ENCODE measurements at places on chromosomes 1 and 21.

DNA sequence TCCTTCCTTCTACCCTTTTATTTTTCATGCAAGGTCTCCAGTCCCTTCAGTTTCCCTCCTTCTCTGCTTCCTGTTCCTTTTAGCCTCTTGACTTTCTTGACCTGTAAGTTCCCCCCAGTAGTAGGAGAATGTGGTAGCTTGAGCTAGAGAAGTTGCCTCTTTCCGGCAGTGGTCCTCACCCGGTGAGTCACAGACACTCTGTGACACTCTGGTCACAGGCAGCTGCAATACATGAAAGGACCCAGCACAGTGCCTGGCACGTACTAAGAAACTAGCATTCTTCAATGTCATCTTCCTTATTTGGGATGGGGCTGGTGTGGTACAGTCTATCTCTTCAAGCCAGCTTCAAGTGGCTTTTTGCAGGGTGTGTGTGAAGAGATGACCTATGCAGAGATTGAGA lies 16.0 kb downstream of the PFKFB2 start:
- no peak for DNase-seq

- DNase-seq, result no peak
These were observed 14.7 kb upstream of the RGS2 start for GRCh38 chr1:192793983-192794767.

DNA sequence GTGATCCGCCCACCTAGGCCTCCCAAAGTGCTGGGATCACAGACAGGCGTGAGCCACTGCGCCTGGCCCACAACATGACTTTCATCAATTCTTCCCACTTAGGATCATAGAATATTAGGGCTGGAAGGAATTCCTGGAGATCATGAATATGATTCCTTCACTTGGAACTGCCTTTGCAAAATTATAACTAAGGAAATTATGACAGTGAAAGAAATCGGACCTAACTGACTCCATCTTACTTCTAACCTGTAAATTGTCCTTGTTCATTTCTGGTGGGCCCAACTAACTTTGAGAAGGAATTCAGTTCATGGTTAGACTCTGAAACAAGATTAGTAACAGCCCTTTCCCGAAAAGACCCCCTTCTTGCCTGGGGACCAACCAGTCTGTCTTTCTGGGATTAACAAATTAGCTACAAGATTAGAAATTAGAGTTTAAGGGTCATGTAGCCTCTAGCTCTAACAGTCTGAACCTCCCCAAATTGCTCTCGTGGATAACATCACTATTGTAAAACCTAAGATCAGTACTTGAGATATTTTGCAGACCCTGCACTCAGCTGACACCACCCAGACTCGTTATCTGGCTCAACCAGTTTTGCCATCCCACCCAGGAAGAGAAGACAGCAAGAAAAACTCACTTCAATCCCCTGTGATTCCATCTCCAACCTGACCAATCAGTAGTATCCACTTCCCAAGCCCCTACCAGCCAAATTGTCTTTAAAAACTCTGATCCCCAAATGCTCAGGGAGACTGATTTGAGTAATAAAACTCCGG lies 14.7 kb downstream of the ZBTB8OS start:
- no peak for DNase-seq

GRCh38 chr1:216907100-216907499 lies 183.9 kb upstream of the ESRRG start:
- no peak for DNase-seq

DNA sequence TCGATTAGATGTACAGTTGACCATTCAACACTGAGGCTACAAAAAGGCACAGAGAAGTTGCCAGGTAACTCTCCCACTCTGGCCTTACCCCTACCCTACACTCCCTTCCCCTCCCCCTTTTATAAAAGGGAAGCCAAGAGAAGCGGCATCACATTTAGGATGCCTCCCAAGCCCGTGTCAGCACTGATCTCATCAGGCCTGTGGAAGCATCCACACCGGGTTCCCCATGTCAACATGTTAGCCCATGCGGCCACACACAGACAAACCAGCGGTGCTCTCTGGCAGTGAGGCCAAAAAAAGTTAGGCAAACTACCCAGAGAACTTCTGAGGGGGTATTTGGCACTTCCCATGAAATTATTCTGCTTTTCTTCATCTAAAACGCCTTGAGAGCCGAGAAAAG lies 29.9 kb downstream of the BCAR3 start:
- no peak for DNase-seq

- DNase-seq, result no peak
These were observed 20.4 kb downstream of the FGGY start for GRCh38 chr1:59317343-59317742.

DNA sequence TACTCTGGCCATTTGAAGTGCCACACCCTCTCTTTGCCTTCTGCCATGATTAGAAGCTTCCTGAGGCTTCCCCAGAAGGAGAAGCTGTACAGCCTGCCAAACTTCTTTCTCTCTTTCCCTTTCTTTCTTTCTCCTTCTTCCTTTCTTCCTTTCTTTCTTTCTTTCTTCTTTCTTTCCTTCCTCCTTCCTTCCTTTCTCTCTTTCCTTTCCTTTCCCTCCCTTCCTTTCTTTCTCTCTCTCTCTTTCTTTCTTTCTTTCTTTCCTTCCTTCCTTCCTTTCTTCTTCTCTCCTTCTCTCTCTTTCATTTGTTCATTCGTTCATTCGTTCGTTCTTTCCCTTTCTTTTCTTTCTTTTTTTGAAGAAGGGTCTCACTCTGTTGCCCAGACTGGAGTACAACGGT lies 931.0 kb downstream of the TTLL7 start:
- DNase-seq, result no peak

DNA sequence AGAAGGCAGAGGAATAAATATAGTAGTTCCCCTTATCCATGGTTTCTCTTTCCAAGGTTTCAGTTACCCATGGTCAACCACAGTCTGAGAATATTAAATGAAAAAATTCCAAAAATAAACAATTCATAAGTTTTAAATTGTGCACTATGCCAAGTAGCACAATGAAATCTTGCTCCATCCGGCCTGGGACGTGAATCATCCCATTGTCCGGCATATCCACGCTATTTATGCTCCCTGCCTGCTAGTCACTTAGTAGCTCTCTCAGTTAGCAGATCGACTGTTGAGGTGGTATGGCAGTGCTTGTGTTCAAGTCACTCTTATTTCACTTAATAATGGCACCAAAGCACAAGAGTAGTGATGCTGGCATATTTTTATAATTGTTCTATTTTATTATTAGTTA lies 58.6 kb upstream of the ARHGAP29 start:
- DNase-seq, result peak; percentile 63

- DNase-seq, result no peak
These were observed 20.4 kb upstream of the SCAF4 start for GRCh38 chr21:31752352-31752751.

DNA sequence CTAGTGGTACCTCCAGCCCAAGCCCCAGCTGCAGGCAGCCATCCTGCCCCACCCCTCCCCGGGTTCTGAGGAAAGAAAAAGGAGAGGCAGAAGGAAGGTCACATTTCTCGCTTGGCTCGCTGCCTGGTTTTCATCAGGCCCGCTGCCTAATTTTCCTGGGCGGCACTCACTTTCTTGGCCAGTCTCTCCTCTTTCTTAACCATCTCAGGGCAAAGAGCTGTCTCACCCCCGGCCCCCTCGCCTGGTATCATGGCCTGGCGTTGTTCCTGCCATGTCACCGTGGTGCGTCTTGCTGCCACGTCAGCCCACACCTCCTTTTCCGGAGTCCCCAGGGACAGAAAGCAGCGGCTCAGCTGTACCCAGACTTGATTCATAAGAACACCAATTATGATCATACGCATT lies 26.6 kb upstream of the CASZ1 start:
- no peak for DNase-seq

- no peak for DNase-seq
These were observed 22.4 kb upstream of the CCDC27 start for GRCh38 chr1:3729594-3730542.

GRCh38 chr1:151516031-151516511 lies 4.9 kb downstream of the CGN start:
- no peak for DNase-seq

DNA sequence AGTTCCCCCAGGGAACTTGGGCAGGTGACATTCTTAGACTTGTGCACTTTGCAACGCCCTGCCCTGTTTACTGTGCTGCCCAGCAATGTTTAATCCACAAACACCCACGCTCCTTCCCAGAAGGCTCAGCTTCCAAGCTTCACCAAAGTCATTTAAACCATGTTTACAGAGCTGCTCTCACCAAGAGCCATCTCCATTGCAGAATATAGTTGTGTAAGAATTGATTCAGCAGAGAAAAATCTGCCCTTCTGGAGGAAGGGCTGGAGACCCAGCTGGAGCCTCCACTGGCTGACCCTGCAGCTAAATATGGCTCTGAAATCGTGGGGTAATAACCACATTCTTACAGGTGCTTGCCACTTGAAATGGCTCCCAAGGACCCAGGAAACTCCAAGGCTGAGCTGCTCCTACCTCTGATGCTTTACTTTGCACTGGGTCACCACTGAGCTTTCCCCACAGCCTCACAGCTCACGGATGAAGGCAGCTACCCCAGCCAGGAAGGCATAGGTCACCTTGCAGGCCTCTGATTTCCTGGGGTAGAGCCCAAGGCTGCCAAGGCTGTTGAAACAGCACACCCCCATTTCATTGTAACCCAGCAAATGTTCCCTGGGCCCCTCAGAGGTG lies 8.7 kb downstream of the CAPN2 start:
- DNase-seq, result peak; percentile 86

Data from non-pigmented ciliary epithelial cell (primary cell).